RPMI7951 (cell line): ENCODE measurements at places on chromosomes 12 and 14. TPM values are rescaled to one million over a fixed set of nuclear protein-coding genes. Genes with fewer than 3 reads are reported as not detected.

DNA sequence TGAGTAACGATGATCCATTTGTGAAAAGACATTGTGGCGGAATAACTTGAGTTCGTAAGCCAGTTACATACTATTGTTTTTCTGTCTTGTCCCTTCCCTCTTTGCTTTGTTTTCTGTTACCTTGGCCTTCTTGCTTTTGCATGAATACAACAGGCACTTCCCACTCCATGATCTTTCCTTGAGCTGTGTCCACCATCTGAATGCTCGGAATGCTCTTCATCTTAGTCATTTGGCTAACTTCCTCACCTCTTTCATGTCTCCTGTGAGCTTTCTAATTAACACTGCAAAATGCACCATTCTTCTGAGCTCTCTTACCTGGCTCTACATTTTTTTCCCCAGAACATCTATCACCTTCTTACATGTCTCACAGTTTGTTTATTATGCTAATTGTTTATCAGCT, 10.0 kb downstream of the KNTC1 start:
- no peak for DNase-seq

The TSHR gene
- not detected in 2 replicates for total RNA-seq

DNA sequence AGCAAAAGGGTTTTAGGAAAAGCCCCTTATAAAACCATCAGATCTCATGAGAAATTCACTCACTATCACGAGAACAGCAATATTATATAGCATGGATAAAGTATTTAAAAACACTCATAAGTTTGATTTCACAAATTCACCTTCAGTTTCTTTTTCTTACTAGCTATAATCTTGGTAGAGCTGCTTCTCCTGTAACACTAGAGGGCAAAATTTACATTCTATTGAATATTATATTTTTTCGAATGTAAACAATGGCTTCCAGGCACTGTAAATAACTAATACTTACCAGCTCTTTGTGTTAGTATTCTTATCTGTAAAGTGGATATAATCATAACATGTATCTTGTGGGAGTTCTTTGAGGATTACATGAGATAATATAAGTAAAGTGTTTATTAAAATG, 259.6 kb downstream of the CCER1 start:
- no peak for DNase-seq

The SIRT4 gene
- total RNA-seq: 1.9 and 2.2 TPM in 2 replicates

- no peak for DNase-seq
These were observed 116.4 kb downstream of the PRICKLE1 start for GRCh38 chr12:42473130-42473529.

The FERMT2 gene
- total RNA-seq: 70.3 and 84.1 TPM in 2 replicates

DNA sequence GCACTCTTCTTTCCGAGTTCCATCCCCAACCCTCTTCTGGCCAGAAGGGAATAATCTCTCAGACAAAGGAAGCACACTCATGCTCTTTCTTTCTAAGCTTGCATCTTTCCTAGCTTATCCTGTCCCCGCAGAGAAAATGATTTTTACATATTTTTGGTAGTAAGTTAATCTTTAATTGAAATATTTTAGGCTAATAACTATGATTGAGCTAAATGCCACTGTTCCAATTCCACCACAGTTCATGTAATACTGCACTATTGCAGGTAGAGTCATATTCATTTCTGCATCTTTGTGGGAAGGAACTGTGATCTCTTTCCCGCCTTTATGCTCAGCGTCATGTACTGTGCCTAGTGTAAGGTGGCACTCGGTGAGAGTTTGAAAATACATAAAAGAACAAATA, 158.9 kb upstream of the FOXG1 start:
- no peak for DNase-seq

The BCL11B gene
- 0.10 and 0.12 TPM in 2 replicates for total RNA-seq

The SAMD4A gene
- total RNA-seq: 8.6 and 10.1 TPM in 2 replicates

The GLT8D2 gene
- total RNA-seq: 10.4 and 14.8 TPM in 2 replicates

- no peak for DNase-seq
These were observed 44.0 kb upstream of the OR5AU1 start for GRCh38 chr14:21199611-21200560.
